DMS79 treated with DMSO at 0.1 percent for 48 hours (cell line): ENCODE measurements at places on chromosomes 1 and 21.
A peak's percentile ranks its signal among the peaks of the same experiment; 100 is the strongest.

DNA sequence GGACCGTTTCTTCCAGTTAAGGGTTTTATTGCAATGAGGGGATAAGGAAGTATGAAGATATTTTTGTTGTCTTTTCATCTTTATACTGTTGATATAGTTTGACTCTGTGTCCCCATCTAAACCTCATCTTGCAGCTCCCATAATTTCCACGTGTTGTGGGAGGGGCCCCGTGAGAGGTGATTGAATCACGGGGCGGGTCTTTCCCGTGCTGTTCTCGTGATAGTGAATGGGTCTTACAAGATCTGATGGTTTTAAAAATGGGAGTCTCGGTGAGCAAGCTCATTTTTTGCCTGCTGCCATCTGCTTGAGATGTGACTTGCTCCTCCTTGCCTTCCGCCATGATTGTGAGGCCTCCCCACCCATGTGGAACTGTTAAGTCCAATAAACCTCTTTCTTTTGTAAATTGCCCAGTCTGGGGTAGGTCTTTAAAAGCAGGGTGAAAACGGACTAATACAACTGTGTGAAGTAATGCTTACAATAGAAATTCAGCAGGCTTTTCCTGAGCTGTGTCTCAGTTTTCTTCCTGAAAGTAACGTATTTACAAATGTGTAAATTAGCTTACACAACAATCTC, 377.3 kb downstream of the SIPA1L2 start:
- no peak for DNase-seq

- DNase-seq = no peak
Measured at GRCh38 chr1:3132660-3133059, 63.7 kb downstream of the PRDM16 start.

DNA sequence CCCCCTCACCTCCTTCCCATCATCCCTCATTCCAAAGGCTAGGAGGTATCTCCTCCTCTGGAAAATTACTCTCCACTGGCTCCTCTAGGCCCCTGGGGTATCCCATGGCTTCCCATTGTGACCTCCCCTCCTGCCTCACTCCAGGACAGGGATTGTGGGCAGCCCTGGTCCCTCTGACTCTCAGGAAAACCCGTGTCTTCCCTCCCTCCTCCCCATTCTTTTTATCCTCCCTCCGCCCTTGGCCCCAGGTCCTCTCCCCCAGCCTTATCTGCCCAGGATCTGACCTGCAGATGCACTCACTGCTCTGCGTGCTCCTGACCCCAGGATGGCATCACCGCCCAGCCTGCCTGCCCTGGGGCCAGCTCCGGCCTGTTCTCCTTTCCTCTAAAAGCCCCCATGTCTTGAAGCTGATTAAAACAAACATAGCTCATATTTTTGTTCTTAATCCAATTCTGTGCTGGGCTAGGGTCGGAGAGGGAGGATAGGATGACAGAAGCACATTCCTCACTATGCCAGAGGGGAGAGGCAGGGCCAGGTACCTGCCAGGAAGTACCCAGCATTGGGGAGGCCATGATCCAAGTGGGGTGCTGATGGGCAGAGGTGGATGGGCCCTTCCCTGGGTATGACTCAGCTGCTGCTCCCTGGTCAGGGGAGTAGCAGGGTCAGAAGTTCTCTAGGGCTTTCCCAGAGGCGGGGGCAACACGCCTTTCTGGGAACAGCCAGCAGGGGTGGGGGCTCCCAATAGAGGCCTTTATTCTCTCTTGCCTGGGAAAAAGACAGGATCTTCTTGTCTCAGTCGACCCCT, 13.8 kb upstream of the UBL4B start:
- no peak for DNase-seq

DNA sequence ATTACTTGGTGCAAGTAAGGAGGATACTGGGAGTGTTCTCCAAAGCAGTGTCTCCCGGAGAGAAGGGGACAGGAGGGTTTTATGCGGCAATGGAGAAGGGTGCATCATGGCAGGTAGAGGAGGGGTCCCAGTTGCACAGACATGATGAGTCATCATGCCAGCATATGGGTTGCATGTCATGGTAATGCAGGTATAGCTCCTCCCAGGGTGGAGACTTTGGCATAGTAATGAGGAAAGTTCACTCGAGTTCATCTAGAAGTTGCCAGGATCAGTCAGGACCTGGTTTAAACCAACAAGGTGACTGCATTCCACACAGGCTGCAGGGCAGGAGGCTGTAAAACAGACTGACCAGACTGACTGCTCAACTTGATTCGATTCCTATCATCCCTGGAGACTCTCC, 355.7 kb upstream of the DUSP10 start:
- no peak for DNase-seq

DNA sequence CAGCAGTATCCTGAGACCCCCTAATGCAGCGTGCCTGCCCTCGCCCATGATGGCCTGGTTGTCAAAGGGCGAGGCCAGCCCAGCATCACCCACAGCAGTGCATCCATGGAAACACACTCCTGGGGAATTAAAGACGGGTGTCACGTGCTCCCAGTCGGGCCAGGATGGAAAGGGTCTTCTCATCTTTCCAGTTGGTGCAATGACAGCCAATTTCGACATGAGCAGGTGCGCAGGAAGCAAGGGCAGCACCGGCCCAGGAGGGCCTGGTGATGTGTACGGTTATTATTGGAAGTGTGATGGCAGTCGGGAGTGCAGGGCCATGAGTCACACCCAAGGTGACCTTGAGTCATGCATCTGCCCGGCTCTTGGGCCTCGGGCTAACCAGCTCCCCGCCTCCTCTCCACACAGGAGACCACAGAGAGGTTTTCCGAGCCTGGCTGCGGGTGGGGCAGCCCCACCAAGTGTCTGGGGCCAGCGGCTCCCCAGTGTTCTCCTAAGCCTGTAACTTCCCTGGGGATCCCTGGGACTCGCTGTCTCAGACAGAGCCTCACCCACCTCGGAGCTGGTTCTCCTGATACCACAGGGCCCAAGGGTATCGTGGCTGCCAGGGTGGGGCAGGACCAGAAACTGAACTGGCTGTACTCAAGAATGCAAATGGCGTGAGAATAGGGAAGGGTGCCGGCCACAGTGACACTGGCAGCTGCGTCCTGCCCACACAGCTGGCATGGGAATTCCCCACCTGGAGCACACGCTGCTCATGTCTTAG, 119.8 kb downstream of the SIK1 start:
- peak; percentile 30 for DNase-seq

GRCh38 chr1:19033926-19034680, 77.6 kb upstream of the IFFO2 start:
- no peak for DNase-seq

DNA sequence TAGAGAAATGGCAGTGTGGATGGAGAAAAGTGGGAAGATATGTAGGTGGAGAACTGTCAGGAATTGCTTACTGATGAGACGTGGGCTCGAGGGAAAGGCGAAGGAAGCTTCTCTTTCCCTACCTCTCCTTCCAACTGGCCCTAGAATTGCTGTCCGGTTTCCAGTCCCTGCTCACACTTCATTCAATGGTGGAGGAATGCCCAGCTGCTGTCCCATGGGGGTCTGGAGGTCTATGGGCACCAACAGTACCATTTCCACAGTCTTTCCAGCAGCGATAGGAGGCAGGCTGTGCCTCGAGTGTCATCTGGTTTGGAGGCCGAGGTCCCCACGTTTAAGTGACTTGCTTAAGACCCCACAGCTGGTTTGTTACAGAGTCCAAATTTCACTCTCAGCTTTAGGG, 31.5 kb upstream of the CD1D start:
- DNase-seq = no peak

DNA sequence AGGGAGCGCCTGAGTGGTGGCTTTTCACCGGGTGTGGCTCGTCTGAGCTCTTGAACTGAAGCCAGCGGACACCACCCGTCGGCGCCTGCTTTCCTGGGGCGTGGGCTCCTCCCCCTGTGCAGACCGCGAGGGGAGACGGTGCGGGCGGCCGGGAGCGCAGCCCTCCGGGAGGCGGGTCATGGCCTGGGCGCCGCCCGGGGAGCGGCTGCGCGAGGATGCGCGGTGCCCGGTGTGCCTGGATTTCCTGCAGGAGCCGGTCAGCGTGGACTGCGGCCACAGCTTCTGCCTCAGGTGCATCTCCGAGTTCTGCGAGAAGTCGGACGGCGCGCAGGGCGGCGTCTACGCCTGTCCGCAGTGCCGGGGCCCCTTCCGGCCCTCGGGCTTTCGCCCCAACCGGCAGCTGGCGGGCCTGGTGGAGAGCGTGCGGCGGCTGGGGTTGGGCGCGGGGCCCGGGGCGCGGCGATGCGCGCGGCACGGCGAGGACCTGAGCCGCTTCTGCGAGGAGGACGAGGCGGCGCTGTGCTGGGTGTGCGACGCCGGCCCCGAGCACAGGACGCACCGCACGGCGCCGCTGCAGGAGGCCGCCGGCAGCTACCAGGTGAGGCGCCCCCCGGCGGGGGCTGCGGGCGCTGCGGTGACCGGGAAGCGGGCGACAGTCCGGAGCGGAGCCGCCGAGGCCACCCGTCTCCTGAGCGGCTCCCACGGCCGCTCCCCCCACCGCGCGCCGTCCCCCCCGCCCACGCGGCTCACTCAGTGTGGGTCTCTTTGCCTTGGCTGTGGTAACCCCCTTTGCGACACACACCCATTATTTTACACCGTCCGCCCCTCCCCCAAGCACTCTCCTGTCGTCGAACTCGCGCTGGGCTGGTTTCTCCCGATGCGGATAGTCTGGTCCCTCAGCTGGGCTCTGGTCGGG, at the start of gene TRIM58:
Gene TRIM58, plus strand, starts transcription at position 119 of the 916 bp plus-strand sequence. Its CDS starts 60 bp downstream, at position 179.
- DNase-seq = no peak

DNA sequence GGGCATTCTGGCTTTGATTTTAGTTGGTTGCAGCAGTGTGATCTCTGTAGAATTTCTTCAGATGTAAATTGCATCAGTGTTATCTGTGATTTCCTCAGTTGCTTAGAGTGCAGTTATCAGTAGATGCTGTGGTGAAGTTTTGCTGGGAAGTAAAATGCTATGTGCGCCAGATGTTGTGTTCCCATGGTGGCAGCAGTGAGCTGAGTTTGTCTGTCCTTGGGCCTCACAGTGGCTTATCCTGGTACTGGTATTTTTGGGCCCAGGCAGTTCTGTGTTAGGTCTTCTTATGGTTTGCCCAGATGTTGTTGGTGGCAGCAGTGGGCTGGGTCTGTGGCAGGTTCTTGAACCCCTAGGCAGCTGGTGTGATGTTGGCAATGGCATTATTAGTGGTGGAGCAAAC, 1242.1 kb downstream of the PLA2G4A start:
- no peak for DNase-seq

GRCh38 chr1:23657659-23658275, 33.8 kb upstream of the RPL11 start:
- no peak for DNase-seq

DNA sequence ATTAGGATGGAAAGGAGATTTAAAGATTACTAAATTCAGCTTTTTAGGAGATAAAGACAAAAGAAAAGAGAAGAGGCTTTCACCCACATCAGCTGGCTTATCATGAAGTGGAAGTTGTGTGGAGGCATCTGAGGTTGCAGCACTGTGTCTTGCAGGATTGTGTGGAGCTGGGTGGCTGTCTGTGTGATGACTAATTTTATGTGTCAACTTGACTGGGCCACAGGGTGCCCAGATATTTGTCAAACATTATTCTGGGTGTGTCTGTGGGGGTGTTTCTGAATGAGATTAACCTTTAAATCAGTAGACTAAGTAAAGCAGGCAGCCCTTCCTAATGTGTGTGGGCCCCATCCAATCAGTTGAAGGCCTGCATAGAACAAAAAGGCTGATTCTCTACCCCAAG, 3.9 kb downstream of the KCNA10 start:
- no peak for DNase-seq

DNA sequence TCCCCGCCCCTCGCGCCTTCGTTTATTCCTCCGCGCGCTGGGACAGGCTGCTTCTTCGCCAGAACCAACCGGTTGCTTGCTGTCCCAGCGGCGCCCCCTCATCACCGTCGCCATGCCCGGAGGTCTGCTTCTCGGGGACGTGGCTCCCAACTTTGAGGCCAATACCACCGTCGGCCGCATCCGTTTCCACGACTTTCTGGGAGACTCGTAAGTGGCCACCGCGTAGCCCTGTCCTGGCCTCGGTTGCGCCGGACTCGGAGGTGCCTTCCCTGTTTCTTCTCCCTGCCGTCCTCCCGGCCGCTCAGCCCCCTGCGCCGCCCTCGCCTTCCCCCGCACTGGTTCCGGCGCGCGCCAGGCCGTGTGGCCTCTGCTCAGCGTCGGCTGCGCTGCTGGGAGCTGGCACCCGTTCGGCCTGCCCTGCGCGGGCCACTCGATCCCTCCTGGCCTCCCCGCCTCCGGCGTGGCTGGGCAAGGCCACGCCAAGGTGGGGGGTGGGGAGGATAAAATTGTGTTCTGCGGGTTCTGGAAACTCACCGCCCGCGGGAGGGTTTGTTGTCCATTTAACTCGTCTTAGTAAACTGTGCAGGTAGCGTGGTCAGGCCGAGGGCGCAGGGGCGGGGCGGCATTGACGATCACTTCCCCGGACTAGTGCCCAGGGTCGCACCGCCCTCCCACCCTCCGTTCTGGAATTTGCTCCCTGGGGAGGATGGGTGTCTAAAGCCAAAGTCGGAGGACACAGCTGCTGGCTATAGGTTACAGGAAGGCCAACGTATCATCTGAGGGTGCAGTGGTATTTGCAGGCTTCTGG, at the start of gene PRDX6:
Gene PRDX6, plus strand, starts transcription at position 50 of the 808 bp plus-strand sequence. Its CDS starts 63 bp downstream, at position 113.
- peak; percentile 88 for DNase-seq

GRCh38 chr1:9890224-9890731, 19.8 kb downstream of the CTNNBIP1 start:
- peak; percentile 86 for DNase-seq

DNA sequence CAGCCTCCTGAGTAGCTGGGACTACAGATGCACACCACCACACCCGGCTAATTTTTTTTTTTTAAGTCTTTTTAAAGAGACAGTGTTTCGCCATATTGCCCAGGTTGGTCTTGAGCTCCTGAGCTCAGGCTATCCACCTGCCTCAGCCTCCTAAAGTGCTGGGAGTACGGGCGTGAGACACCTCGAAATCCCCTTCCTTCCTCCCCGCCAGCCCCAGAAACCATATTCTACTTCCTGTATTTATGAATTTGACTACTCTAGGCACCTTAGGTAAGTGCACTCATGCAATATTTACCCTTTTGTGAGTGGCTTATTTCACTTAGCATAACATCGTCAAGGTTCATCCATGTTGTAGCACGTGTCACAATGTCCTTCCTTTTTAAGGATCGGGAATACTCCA, 6.9 kb upstream of the LRP8 start:
- no peak for DNase-seq

DNA sequence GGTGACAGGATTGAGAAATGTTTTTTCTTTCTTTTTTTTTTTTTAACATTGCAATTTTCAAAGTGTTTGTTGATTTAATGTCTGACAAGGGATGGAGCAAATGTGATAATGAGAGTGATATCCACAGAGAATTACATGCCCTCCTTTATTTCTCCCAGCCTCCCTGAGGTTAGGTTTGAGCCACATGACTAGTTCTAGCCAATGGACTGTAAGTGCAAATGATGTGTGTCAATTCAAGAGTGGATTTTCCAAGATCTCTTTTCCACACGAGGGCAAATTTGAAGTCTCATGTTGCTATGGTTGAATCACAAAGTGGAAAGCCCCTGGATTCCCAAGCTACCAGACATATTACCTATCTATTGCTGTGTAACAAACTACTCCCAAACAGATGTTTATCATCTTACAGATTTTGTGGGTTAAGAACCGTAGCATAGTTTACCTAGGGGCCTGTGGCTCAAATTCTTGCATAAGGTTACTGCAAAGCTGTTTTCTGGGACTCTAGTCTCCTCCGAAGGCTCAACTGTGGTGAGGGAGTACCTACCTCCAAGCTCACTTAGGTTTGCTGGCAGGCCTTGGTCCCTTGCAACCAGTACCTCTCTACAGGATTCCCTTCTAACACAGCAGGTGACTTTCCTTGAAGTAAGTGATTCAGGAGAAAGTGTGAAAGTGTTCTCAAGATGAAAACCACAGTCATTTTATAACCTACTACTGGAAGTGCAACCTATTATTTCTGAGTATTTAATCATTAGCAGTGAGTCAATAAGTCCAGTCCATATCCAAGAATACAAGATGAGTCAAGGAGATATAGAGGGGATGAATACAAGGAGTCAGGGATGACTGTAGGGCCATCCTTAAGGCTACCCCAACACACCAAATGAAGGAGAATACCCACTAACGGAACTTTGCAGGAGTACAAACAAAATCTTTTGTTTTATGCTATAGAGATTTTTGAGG, 533.6 kb downstream of the PTPRC start:
- no peak for DNase-seq
